CD4-positive, alpha-beta T cell treated with Interferon alpha-2 for 1 hour (primary cell): ENCODE measurements at places on chromosomes 11 and 22.

DNA sequence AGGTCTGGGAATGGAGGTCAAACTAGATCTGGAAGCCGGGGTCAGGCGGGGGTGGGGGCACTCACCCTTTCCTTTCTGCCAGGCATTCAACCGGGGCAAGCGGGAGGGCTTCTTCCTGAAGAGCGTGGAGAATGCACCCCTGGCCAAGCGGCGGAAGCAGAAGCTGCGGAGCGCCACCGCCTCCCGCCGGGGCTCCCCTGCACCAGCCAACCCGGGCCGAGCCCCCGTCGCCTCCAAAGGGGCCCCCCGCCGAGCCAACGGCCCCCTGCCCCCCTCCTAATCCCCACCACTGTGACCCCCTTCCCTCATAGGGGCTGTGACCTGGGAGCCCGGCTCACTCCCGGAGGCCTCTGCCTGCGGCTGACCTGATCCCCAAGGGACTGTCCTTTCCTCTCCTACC is 12.2 kb downstream of the RPS6KA4 start:
- no peak for DNase-seq

DNA sequence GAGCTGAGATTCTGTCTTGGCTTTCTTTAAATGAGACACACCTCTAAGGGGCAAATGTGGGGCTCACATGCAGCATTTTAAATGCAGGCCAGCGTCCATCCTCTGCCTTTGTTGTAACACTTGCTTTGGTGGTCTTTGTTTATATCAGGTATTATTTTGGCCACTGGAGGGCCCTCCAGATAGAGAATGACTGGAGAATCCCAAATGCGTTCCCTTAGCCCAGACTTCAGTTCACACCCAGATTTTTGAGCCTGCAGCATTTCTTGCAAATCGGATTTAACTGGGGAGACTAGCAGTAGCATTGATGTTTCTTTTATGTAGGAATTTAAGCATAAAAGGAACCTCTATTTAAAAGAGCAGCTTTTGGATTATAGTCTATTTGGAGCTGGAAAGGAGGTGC is 200.2 kb upstream of the SORL1-AS1 start:
- no peak for DNase-seq

DNA sequence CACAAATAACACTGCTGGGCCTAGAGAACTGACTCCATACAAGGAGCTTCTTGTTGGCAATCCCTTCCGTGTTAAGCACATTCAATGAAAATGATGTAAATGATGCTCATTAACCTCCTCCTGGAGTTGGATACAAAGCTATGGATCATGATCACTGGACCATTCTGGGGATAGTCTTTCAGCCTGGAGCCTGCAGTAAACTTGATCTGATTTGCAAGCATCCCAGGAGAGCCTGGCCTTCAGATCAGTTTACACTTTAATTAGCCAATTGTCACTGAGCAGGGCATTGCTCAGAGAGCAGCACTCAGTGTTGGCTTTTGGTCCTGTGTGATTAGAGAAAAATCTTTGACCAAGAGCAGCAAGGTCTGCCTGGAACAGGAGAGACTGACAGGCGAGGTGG is 45.6 kb downstream of the ARFGAP3 start:
- no peak for DNase-seq

DNA sequence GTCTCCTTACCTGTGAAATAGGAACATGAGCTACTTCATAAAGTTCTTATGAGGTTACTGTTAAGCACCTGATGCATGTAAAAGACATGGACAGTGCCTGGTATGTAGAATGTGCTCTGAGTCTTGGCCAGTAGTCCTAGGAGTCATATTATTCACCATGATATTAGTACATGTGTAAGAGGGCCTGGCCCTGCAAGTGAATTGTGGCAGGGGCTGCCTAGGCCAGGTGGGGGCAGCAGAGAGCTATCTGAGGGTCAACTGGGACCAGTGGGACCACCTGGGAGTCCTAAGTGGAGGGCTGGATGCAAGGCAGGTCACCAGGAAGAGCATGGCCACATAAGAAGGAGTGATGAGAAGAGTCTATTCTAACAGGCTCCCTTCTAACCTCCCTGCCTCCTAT is 529.5 kb downstream of the SOX6 start:
- DNase-seq: no peak

DNA sequence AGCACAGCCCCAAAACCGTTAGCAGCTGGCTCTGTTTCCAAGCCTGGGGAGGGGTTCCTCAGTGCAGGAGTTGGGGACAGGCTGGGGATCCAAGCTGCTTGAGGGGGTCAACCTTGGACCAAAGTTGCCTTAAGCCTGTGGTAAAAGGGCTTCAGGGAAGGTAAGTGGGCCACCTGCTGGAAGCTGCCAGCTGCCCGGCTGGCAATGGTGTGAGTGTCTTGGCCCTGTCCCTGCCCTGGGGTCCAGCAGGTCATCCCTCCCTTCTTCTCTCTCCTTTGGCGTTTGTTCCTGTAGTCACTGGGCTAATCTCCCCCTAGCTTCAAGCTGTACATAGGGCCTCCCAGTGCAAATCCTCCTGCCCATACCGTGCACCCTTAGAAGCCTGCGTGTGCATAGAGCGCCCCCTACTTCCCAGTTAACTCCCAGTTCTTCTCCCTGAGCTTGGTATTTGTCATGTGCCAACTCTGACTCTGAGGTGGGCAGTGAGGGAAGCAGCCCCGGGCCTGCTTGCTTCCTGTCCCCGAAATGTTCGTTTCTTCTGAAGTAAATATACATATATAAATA is 4.4 kb downstream of the TMEM258 start:
- no peak for DNase-seq

DNA sequence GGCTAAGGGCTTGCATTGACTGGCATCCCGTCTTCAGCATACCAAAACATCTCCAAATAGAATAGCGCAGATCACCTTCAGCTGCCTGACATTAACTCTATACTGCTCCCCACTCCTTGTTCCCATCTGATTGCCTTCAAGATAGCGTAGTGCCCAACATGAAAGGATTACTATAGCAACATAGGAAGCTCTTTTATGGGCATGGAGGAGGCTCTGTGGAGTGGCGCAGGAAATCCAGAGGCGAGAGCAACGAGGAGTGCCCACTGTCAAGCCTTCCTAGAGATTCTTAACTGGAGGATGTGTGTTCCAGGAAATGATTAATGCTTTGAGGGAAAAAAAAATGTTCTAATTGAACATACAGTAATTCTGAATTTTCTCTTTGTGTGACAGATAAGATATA is 213.3 kb downstream of the CADM1 start:
- DNase-seq: no peak

GRCh38 chr11:10158461-10158860 is 135.6 kb downstream of the SBF2 start:
- no peak for DNase-seq

- DNase-seq: no peak
Observed at GRCh38 chr11:134438542-134439537, 26.8 kb upstream of the B3GAT1 start.

DNA sequence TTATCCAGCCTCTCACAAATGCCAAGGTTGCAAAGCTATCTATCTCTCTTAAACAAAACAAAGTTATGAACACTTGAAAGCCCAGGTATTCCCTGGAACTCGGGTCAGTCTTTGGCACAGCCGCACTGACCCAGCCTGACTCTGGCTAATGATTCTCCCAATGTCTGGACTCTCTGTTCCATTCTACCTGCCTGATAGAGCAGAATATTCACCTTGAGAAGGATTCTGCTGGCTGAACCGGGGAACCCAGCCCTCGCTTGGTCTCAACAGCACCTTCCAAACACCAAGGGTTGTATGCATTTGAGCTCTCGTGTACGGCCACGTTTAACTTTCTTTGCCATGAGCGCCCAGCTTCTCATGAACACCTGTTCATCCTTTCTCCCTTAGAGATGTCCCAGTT is 116.8 kb downstream of the ZBTB16 start:
- DNase-seq: no peak

DNA sequence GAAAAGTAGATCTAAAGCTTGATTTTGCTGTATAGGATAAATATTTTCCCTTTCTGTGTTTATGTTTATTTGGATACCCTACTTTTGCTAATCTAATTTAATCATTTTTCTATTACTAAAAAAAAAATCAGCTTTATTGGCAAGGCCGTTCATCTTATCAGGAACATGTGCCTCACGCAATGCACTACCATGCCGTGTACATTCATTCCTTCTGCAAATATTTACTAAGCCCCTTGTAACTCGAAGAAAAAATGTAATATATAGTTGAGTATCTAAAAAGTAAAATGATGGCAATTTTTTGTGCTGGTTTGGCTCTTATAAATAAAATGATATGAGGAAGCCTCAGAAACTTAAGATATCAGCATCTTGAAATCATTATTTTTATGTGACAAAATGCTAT is 8.9 kb downstream of the UVRAG start:
- DNase-seq: no peak

- no peak for DNase-seq
Observed at GRCh38 chr11:76916712-76917111, 56.0 kb downstream of the ACER3 start.

GRCh38 chr11:100753571-100753970 is 66.5 kb downstream of the ARHGAP42 start:
- no peak for DNase-seq

DNA sequence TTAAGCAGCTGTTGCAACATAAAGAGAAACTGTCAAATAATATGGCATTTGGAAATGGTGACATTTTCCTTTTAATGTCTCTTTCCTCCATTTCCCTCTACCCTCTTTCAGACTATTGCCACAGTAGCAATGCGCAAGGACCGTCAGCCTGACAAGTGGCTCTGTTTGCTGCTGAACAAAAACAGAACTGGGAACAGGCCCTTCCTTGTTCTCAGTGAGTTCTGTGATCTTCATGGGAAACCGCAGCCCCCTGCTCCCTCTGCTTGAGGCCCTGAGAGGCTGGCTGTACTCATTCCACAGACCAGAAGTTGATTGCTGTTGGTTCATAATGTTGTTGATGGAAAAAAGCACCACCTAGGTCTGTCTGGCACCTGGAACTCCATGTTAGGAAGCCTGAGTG is 559.7 kb downstream of the OPCML start:
- no peak for DNase-seq

DNA sequence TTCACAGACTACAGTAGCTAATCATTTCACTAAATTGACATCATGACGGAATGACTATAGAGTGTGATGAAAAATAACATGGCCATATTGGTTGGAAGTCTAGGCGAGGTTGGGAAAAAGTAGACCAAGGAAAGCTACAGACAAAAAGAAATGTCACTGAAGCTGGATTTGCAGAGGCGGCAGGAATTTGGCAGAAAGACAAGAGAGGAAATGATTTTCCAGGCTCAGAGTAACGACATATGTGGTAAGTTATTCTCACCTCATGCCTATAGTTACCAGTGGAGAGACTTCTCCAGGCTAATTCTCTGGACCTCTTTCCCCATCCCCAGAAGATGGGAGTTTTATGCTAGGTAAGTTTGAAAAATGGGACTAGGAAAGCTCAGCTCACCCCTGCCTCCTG is 1005.8 kb upstream of the CCDC90B start:
- DNase-seq: no peak

DNA sequence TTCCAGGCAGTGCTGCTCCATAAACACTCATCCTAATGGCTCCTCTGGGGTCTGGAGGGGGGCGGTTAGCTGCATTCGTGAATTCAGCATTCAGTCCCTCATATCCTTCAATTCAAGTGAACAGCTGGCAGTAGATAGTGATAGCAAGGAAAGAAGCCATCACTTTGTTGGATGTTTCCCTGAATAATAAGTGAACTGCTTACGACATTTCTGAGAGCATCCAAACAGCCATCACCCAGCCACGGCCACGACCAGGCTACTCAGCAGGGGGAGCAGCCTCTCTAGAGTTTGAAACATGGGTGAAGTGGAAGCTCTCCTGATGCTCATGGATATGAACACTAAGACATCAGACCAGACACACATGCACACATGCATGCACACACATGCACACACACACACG is 163.6 kb downstream of the NTM start:
- DNase-seq: no peak

DNA sequence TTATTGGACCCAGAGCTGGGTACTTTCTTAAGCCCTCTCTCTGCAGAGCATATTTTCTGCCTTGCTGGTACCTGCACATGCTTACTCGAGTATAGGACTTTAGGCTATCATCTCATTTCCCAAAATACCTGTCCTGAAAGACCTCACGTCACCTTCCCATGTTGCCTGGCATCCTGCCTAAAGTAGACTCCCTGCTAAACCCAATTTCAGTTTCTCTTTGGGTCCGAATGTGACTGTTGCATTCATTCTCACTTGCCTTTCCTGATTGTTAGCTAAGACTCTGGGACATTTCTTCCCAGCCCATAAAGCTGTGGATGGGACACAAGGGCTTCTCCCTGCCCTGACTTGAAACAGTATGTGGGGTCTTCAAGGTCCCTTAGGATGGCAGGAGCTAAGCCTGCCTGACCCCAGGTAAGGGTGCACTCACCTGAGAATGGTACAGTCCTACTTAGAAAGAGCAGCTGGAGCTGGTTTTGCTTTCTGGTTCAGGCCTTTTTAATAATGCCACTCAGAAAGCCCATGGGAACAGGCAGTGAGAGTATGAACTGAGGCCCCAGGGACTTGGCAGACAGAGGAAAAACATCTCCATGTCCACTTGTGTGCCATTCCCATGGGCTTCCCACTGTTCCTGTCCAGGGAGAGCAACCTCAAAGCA is 12.9 kb downstream of the OR51E2 start:
- DNase-seq: no peak

GRCh38 chr11:61071913-61072312 is 30.4 kb upstream of the CD5 start:
- no peak for DNase-seq

- DNase-seq: no peak
Observed at GRCh38 chr11:88428959-88429358, 91.4 kb upstream of the CTSC start.

DNA sequence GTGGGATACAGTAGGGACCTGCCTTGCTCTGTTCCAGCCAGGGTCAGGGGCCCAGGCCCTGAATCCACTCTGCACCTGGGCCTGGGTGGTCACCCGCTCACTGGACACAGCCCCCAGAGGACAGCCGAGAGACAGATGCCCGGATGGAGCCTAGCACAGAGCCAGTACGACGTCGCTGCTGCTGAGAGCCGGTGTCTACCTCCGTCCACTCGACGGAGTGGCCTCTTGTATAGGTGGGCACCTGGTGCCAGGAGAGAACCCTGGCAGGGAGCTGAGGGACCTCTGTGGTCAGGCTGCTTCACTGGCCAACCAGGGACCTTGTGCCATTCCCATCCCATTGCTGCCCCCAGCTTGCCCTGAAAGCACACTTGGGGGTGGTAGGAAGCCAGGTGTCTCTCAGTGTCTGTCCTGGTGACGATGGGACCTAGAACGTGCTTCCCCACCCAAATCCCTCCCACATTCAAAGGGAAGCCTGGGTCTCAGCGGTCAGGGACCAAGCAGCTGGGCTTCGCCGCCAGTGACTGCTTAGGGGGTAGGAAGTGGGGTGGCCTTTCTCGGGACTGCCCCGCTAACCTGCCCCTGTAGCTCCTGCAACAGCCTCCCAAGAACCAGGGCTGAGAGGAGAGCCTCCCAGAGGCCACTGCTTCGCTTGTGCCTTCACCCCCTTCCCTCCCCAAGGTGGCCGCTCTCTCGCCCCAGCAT is 10.3 kb upstream of the CERK start:
- no peak for DNase-seq

DNA sequence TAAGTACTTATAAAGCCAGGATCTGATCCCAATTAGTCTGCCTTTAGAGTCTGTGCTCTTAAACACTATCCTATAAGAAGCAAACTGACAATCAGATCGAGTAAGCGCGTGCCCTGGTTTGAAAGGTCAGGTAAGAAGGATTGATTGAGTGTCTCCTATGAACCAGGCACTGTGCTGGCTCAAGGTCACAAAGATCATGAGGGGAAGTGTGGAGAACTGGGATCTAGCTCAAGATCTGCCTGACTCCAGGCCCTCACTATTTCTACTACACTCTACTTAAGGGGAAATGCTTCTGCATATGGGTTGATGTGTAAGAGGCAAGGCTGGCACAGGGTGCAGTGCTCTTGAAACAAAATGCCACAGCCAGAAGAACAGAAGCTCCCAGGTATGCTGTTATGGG is 77.0 kb downstream of the ME3 start:
- DNase-seq: no peak
